ENCODE measurements at places on chromosomes 11 and 22.

DNA sequence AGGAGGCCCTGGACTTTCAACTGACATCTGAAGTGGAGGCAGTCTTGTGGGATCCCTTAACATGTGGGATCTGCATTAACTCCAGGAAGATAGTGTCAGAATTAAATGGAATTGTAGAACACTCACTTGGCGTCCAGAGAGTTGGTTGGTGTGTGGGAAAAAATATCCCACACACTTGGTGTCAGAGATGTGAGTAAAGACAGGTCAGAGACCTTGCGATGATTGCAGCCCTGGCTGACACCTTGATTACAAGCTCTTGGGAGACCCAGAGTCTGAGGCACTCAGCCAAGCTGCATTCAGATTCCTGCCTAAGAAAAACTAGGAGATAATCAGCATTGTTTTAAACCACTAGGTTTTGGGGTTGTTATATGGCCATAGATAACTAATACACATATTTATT lies 7.2 kb upstream of the TPCN2 start:
- no peak for DNase-seq

DNA sequence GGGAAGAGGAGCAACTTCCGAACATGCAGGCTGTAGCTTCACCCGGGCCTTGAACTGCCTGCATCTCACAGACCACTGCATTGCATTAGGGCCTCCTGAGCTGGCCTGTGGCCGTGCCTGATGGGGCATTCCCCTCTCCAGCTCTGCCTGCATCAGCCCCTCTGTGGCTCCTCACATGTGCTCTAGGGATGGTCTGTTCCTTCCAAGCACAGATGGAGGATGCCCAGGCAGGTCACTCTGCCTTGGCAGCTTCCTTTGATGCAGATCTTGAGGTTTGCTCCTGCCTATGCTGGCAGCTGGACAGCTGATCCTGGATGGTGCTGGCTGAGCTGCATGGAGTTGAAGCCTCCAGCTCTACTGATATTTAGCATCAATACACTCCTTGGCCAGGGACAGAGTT lies 28.5 kb downstream of the AMPD3 start:
- no peak for DNase-seq

DNA sequence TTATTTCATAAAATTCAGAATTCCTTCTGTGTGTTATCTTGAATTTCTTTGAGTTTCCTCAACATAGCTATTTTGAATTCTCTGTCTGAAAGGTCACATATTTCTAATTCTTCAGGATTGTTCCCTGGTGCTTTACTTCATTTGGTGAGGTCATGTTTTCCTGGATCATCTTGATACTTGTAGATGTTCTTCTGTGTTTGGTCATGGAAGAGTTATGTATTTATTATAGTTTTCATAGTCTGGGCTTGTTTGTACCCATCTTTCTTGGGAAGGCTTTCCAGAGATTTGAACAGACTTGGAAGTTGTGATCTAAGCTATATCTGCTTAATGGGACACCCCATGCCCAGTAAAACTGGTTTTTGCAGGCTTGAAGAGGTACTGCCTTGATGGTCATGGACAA lies 149.6 kb downstream of the METTL15 start:
- no peak for DNase-seq

DNA sequence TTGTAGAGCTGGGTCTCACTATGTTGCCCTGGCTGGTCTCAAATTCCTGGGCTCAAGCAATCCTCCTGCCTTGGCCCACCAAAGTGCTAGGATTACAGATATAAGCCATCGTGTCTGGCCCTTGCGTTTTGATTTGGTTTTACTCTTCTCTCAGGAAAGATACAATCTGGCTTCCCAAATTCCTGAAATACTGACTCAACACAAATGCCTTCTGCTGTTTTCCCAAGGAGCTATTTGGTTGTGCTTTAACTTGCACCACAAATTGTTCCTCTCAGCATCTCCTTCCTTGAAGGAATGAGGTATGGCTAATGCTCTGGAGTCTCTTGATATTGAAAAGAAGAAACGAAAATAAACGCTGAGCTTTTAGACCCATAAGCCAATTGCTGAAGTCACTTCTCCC lies 110.0 kb upstream of the PAX6 start:
- DNase-seq: no peak

GRCh38 chr11:58926251-58926650 lies 13.0 kb upstream of the GLYATL1 start:
- DNase-seq: no peak

DNA sequence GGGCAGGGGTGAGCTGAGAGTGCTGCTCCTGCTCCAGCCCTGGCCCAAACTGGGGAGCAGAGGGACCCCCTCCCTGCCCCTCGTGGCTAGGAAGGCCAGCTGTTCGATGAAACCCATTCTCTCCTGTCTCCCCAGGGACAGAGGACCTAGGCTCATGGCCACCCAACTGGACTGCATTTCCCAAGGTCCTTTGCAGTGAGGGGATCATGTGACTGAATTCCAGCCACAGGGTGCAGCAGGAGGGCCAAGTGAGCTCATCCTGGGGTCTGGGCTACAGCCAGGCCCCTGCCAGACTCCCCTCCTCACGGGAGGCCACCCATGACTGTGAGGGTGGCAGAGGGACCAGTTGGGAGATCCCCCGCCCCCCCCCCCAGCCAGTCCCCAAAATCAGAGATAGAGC lies 777.6 kb downstream of the TBC1D22A start:
- DNase-seq: no peak

GRCh38 chr11:10225553-10225952 lies 68.5 kb downstream of the SBF2 start:
- DNase-seq: no peak

- DNase-seq: no peak
These were observed 81.8 kb downstream of the ETS1 start for GRCh38 chr11:128505449-128506065.

DNA sequence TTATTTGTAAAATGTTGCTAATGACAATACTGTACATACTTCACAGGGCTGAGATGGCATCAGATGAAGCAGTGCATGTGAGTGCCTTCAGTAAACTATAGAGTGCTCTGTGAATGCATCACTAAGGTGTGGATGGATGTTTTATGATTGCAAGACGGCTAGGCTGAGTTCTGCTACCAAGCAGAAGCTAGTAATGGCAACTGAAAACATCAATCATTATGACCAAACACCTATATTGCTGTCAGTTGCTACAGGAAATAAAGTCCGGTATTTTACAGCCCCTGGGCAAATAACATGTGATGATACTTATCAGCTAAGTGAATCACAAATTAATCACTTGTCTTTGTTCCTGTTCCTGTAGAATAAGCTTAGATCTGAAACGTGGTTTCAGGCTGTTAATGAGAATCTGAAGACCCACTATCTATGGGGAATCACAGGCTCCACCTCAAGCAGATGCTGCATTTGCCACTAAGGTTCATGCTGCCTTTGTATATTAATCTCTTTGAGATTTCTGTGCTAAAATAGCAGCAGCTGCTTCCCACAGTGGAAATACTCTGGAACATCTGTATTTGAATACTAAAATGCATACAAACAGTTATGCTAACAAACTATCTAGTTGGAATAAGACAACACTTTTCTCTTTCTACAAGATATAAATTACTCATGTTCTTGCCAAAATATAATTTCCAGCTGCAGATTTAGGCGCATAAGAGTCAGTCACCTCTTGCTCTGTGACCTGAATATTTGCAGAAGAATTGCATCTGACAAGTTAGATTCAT lies 254.0 kb upstream of the PITPNB start:
- no peak for DNase-seq

DNA sequence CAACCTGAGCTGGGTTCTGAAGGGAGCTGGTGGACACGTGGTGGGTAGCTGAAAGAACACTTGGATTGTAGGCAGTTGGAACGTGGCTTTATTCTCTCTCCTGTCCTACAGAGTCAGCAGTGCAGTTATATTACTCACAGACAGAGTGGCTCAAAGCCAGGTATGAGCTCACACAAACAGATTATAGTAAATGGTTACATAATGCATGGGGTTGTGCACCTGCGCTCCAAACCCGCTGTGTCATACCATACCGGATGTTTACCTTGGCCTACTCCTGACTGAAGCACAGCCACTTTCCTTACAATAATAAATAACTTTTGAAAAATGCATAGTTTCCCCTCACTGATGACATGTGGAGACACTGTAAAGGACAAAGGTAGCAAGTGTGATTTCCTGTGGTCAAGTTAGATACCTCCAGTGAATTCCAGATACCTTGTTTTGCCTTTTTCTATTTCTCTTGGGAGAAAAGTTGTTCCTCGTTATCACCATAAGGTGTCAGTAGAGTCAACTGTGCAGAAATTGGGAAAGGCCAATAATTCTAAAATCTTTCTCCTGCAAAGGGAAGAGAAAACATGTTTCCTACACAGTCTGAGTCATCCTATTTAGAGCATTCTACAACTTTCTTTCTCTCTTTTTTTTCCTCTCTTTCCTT lies 13.5 kb downstream of the MS4A6A start:
- no peak for DNase-seq

- no peak for DNase-seq
These were observed 114.9 kb upstream of the TMEM45B start for GRCh38 chr11:129700701-129701100.

DNA sequence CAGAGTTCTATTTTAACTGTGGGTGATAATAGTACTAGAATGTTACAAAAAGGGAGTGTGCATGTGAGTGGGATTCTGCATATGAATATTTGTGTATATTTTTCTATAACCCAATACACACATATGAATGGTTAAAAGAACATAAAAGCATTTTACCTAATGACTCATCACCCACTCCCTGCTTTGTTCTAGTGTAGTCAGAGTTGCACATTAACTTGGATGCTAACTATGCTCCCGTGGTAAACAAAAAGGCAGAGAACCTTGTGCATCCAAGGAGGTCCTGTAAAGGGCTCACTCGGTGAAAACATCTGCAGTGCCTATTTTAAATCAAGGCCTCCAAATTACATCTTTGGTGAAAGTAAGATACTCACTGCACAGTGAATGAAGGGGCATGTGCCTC lies 1289.4 kb downstream of the LRRC4C start:
- no peak for DNase-seq

DNA sequence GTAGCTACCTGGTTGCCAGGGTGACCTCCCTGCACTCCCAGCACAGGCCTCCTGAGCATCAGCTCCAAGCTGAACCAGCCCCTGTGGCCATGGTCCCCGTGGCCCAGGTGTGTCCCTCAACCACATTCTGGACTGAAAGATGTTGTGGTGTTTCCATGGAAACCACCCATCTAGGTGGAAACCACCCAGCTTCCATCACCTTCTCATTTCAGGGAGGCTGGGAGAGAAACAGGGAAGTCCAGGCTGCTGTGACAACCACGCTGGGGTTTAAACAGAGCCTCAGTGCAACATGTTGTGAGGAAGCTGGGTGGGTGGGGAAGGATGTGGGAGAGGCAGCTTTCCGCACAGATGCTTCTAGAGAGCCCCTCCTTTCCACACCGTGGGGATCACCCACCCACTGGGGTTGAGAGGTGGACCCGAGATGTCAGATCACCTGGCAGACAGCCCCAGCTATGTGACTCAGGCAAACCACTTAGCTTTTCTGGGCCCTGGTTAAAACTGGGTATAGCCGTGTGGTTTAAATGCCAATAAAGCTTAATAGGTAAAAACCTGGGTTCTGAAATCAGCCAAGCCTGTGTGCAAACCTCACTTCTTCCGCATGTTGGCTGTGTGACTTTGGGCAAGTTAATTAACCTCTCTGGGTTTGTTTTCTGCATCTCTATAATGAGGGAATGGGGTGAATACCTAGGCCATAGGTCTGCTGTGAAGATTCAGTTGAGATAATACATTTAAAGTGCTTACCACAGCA lies 46.4 kb downstream of the CD82 start:
- DNase-seq: peak; percentile 42

DNA sequence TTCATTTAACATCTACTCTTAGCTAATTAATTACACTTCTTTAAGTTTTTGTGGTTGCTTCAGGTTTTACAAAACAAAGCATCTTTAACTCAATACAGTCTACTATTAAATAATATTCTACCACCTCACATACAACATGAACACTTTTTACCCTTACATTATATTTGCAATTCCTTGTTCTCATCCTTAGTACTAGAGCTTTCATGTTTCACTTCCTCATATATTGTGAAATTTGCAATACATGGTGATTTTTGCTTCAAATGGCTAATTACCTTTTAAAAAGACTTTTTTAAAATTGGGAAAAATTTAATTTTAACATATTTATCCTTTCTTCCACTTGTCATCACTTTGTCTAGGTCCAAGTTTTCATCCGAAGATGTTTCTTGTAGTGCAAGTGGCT lies 37.5 kb downstream of the RSF1 start:
- DNase-seq: no peak

- no peak for DNase-seq
These were observed 85.1 kb downstream of the EFCAB6 start for GRCh38 chr22:43726964-43727543.

DNA sequence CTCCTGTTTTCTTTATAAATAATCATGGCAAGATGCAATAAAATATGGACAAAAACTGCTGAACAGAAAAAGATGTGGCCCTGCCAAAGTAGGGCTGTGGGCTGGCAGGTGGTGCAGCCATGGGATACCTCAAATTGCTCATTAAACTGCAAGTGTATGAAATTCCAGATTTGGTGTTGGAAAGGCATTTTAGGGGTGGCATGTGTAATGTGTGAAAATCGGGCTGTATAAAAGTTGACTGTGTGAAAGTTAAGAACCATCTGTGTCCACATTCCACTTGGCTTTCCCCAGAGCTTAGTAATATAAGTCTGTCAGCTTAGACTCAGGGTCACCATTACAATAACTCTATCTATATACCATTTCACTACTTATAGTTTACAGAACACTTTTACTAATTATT lies 34.8 kb upstream of the FZD4 start:
- DNase-seq: no peak

GRCh38 chr11:9565822-9566560 lies 7.5 kb upstream of the WEE1 start:
- DNase-seq: peak; percentile 95

GRCh38 chr11:112320668-112321067 lies 60.0 kb upstream of the PLET1 start:
- no peak for DNase-seq

DNA sequence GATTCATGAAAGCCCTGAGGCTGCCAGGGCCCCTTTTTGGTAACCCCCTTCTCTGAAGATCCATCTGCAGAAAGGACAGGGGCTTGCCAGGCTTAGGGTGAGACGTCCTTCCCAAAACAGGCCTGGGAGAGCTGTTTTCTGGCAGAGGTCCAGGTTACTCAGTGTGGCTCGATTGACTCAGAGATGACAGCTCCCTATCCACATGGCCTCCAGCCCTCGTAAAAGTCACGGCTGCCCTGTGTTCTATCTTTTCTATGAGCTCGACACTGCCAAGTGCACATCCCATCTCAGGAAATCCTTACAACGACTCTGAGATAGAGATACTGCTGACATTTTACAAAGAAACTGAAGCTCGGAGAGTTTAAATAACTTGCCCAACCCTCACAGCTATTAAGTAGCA lies 20.4 kb downstream of the ADAMTS8 start:
- DNase-seq: no peak

- DNase-seq: peak; percentile 89
These were observed 1.1 kb upstream of the CD6 start for GRCh38 chr11:60970369-60970774.

Data from activated CD4-positive, alpha-beta T cell treated with anti-CD3 and anti-CD28 coated beads, Interleukin-2, Interleukin-6, amounts not matched to agents 100 ng/mL and 50 ng/mL, durations not matched to agents 16 hours and 8 hours (primary cell).